Esophagus squamous epithelium (tissue), 5 donors: ENCODE measurements at places on chromosomes 4 and X. TPM values are rescaled to one million over a fixed set of nuclear protein-coding genes. Genes with fewer than 3 reads are reported as not detected.

GRCh38 chr4:27278615-27279375 is 418.2 kb downstream of the STIM2 start:
- no peak overlapping the region for H3K27ac ChIP-seq
- no peaks in the 10 kb centered on the region for H3K27me3 ChIP-seq
- H3K4me1 ChIP-seq, result no peaks in the 10 kb centered on the region
- H3K4me3 ChIP-seq, result no peak overlapping the region

- no peak for DNase-seq
- H3K27me3 ChIP-seq, result no peaks in the 10 kb centered on the region
- H3K36me3 ChIP-seq, result peaks cover 12% of the 10 kb centered on the region
- H3K4me1 ChIP-seq, result peaks cover 53% of the 10 kb centered on the region
Observed at GRCh38 chr4:38867478-38868058, at the start of gene FAM114A1. Gene FAM114A1 (plus strand): TSS chr4:38867806. CDS start chr4:38878079, 10,273 bp downstream.

GRCh38 chr4:32503241-32503640 is 1783.1 kb downstream of the PCDH7 start:
- H3K4me1 ChIP-seq, result no peaks in the 10 kb centered on the region
- no peak for DNase-seq
- H3K27ac ChIP-seq, result no peak overlapping the region
- no peak overlapping the region for H3K4me3 ChIP-seq
- no peaks in the 10 kb centered on the region for H3K27me3 ChIP-seq

- no peaks in the 10 kb centered on the region for H3K4me1 ChIP-seq
- no peaks in the 10 kb centered on the region for H3K27me3 ChIP-seq
- H3K27ac ChIP-seq, result no peak overlapping the region
- DNase-seq, result no peak
- H3K4me3 ChIP-seq, result no peak overlapping the region
- no peaks in the 10 kb centered on the region for H3K36me3 ChIP-seq
Observed at GRCh38 chrX:15343075-15343476, 7.8 kb upstream of the PIGA start.

DNA sequence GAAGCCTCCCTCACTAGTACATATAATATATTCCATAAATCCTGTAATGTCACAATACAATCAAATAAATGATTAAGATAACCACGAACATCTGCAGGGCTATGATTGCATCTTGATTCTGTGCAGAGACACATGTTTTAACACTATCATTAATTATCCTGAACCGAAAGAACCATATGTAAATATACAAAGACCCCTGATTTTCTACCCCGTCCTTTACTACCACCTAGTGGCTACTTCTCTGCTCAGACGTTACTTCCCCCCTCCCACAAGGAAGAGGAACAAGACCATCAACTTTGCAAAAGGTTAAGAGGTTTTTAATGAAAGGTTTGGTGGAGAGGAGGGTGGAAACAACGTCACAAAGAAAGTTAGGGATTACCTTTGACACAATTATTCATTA is 134.0 kb downstream of the COL4A6 start:
- no peaks in the 10 kb centered on the region for H3K4me1 ChIP-seq
- no peaks in the 10 kb centered on the region for H3K27me3 ChIP-seq
- H3K36me3 ChIP-seq, result no peaks in the 10 kb centered on the region

- H3K27ac ChIP-seq, result no peak overlapping the region
- H3K27me3 ChIP-seq, result no peaks in the 10 kb centered on the region
- no peaks in the 10 kb centered on the region for H3K36me3 ChIP-seq
- no peak overlapping the region for H3K4me3 ChIP-seq
- DNase-seq, result no peak
Observed at GRCh38 chr4:143089291-143089690, 95.4 kb upstream of the USP38 start.

- no peak for DNase-seq
- no peaks in the 10 kb centered on the region for H3K4me1 ChIP-seq
- no peak overlapping the region for H3K4me3 ChIP-seq
- no peaks in the 10 kb centered on the region for H3K27me3 ChIP-seq
- H3K27ac ChIP-seq, result no peak overlapping the region
Observed at GRCh38 chr4:133823177-133823576, 378.4 kb downstream of the PABPC4L start.

GRCh38 chr4:152628128-152628527 is 51.7 kb downstream of the TMEM154 start:
- H3K27me3 ChIP-seq, result no peaks in the 10 kb centered on the region
- no peaks in the 10 kb centered on the region for H3K36me3 ChIP-seq
- no peak overlapping the region for H3K4me3 ChIP-seq
- no peaks in the 10 kb centered on the region for H3K4me1 ChIP-seq
- no peak overlapping the region for H3K27ac ChIP-seq

DNA sequence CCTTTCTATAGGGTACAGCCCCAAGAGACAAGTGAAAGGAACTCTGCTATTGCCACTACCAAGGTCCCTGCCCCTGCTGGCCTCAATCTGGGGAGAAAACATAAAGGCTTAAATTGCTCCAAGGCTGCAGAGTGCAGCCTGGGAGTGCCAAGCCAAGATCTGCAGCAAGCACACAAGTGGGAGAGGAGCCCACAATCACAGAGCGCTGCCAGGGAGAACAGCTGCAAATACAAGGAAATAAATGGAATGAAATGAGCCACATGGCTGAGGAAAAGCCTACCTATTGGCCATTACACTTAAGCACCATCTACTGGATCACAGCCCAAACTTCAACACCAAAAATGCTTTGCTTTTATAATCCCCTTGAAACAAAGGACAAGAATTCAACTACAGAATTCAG is 582.4 kb downstream of the FAM133A start:
- H3K27ac ChIP-seq, result no peak overlapping the region
- no peak for DNase-seq
- no peak overlapping the region for H3K4me3 ChIP-seq
- no peaks in the 10 kb centered on the region for H3K36me3 ChIP-seq
- no peaks in the 10 kb centered on the region for H3K4me1 ChIP-seq

DNA sequence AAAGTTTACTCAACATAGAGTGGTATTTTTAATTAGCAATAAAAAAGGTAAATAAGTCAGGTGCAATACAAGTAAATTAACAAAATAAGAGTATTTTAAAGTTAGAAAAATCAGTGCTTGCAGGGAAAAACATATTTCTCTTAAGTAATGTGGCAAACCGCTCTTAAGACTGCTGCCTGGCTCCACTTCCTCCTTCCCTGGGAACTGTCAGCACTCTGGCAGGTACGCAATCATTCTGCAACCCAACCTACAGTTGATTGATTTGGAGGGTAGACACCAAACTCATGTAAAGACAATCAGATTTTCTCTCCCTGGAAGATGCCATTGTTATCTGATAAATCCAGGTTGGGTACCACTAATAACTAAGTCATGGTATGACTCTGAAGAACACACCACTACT is 63.9 kb downstream of the PPP3CA start:
- H3K27me3 ChIP-seq, result no peaks in the 10 kb centered on the region
- no peaks in the 10 kb centered on the region for H3K4me1 ChIP-seq
- no peak overlapping the region for H3K27ac ChIP-seq

- H3K36me3 ChIP-seq, result no peaks in the 10 kb centered on the region
- no peak overlapping the region for H3K27ac ChIP-seq
- H3K27me3 ChIP-seq, result no peaks in the 10 kb centered on the region
- DNase-seq, result no peak
- H3K4me3 ChIP-seq, result no peak overlapping the region
Observed at GRCh38 chr4:32864713-32865351, 2144.7 kb downstream of the PCDH7 start.

DNA sequence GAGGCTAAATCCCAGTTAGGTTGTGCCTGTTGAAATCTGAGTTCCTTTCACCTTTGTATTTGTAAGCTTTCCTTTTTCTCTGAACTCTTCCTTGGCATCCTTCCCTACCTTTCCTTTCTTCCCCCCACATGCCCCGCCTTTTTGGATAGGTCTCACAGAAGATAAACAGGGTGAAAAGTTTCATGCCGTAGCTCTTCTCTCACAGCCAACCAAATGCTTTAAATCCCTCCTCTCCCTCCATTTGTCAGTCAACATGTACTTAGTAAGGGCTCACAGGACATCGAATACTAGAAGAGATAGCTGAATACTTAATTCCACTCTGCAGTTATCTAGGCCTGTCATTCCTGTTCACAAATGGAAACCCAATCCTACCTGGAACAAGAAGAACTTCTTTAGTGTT is 107.1 kb upstream of the BMPR1B start:
- DNase-seq, result no peak
- H3K36me3 ChIP-seq, result peaks cover 81% of the 10 kb centered on the region
- no peaks in the 10 kb centered on the region for H3K27me3 ChIP-seq
- H3K4me3 ChIP-seq, result no peak overlapping the region
- no peak overlapping the region for H3K27ac ChIP-seq
- no peaks in the 10 kb centered on the region for H3K4me1 ChIP-seq

- no peak overlapping the region for H3K4me3 ChIP-seq
- H3K4me1 ChIP-seq, result no peaks in the 10 kb centered on the region
- no peak for DNase-seq
- H3K27ac ChIP-seq, result no peak overlapping the region
Observed at GRCh38 chr4:139622901-139623381, 42.7 kb upstream of the MGST2 start.

GRCh38 chr4:128461291-128462102 is 173.9 kb upstream of the PGRMC2 start:
- H3K4me1 ChIP-seq, result no peaks in the 10 kb centered on the region
- no peak for DNase-seq
- H3K27me3 ChIP-seq, result no peaks in the 10 kb centered on the region
- H3K27ac ChIP-seq, result no peak overlapping the region
- no peaks in the 10 kb centered on the region for H3K36me3 ChIP-seq

DNA sequence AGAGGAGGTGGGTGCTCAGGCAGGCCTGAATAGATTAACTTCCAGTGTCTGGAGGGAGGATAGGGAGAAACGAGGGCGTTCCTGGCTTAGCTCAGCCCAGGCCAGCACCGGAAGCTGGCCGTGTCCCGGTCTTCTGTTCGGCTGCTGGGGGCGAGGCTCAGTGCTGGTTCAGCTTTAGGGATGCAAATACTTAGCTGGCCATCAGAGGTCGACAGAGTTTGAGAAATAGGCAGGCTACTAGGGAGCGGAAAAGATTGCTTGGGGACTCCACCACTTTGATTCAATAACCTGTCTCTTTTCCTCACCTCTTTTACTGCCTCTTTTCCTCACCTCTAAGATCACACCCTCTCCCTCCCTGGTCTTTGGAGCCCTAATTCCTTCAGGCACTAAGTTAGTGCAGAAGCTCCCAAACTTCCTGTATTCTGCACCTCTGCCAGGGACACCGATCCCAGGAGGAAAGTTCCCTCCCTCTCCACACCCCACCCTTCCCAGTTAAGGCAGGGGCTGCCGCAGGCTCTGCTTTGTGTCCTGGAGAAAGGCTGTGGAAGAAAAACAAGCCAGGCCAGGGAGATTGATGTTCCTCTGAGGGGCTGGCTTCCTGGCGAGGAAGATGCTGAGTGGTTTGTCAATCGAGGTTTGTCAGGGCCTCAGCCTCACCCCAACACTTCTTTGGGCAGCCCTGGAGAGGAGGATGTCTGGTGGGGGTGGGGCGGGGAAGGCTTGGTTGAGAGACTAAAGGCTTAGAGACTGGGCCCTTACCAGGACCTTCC is 6.0 kb upstream of the EFNB1 start:
- H3K27ac ChIP-seq, result no peak overlapping the region
- no peaks in the 10 kb centered on the region for H3K27me3 ChIP-seq
- DNase-seq, result no peak
- H3K4me1 ChIP-seq, result no peaks in the 10 kb centered on the region
- H3K36me3 ChIP-seq, result no peaks in the 10 kb centered on the region
- no peak overlapping the region for H3K4me3 ChIP-seq

DNA sequence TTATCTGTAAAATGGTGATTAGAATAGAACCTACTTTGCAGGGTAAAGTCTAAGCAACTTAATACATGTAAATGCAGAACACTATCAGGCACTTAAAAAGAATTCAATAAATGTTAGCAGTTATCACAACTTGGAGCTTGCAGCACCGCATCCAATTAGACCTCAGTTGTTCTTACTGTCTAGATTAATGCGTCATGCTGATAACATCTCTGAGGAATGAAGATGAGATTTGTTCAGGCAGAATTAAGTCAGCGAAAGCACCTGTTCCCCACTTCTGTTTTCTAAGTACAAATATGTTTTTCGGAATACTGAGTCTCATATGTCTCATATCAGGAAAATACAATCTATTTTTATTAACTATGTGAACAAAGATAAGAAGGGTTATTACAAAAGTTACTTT is 58.7 kb downstream of the TMA16 start:
- H3K36me3 ChIP-seq, result no peaks in the 10 kb centered on the region
- no peak overlapping the region for H3K4me3 ChIP-seq
- peaks cover 6% of the 10 kb centered on the region for H3K4me1 ChIP-seq
- no peak for DNase-seq

DNA sequence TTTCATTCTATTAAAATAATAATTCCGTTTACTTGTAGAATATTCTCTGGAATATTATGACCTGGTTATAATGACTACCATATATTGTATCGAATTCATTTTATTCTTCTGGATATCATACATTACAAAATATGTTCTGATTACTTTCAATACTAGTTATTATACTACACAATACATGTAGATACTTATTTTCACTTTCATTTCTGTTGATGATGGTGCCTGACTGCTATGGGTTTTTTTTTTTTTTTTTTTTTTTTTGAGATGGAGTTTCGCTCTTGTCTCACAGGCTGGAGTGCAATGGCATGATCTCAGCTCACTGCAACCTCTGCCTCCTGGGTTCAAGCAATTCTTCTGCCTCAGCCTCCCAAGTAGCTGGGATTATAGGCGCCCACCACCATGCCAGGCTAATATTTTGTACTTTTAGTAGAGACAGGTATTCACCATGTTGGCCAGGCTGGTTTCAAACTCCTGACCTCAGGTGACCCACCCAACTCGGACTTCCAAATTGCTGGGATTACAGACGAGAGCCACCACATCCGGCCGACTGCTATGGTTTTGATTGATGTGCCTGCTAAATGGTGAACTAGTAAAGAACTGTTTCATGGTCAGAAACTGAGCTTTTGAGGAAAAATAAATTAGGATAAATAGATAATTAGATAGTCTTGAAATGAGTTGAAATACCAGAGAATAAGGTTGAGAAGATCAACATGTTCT is 39.5 kb downstream of the PCDH10 start:
- no peak overlapping the region for H3K27ac ChIP-seq
- no peaks in the 10 kb centered on the region for H3K27me3 ChIP-seq
- DNase-seq, result no peak
- no peaks in the 10 kb centered on the region for H3K36me3 ChIP-seq
- H3K4me1 ChIP-seq, result no peaks in the 10 kb centered on the region

DNA sequence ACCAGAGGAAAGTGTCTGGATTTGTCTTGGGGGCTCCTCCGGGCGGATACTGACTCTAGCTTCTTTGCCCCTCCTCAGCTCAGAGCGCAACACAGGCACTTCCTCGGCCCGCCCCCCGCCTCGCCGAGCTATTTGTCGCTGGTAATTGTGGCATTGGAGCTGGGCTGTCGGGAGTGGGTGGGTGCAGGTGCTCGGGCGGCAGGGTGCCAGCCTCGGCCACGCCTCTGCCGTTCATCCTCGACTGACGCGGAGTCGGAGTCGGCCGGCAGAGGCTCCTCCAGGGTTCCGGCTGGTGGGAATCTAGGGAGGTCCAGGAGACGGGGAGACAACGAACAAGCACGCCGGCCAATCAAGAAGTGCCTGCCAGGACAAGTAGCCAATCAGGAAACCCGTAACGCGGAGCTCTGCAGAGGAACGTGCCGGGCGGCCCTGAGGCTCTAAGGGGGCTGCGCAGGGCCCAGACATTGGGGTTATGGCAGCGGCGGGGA is 3.9 kb upstream of the SYN1 start:
- peaks cover 15% of the 10 kb centered on the region for H3K4me1 ChIP-seq
- H3K27ac ChIP-seq, result no peak overlapping the region
- H3K4me3 ChIP-seq, result peak overlapping the region; percentile 16
- no peaks in the 10 kb centered on the region for H3K36me3 ChIP-seq

The TMEM271 gene
- not detected for total RNA-seq

The UGT2B10 gene
- total RNA-seq, result not detected

The DCAF12L1 gene
- not detected for total RNA-seq

The RAB40AL gene
- total RNA-seq, result 0.61 TPM

The PTPN13 gene
- 44.8 TPM for total RNA-seq

The HHIP gene
- not detected for total RNA-seq

The CLTRN gene
- 0.19 TPM for total RNA-seq

The MAP7D2 gene
- total RNA-seq, result 0.09 TPM

The SYN1 gene
- total RNA-seq, result not detected

The SOWAHD gene
- not detected for total RNA-seq

The DNAAF6 gene
- not detected for total RNA-seq

The ADAMTS3 gene
- 0.15 TPM for total RNA-seq
